ENCODE measurements at places on chromosomes 5 and 9.

GRCh38 chr9:124390794-124391658 lies 24.2 kb downstream of the PSMB7 start:
- no peak for DNase-seq

GRCh38 chr9:136541179-136541578 lies 4.7 kb downstream of the NOTCH1 start:
- no peak for DNase-seq

- DNase-seq = peak; percentile 79
Measured at GRCh38 chr5:72847989-72848473, 31.6 kb downstream of the TNPO1 start.

DNA sequence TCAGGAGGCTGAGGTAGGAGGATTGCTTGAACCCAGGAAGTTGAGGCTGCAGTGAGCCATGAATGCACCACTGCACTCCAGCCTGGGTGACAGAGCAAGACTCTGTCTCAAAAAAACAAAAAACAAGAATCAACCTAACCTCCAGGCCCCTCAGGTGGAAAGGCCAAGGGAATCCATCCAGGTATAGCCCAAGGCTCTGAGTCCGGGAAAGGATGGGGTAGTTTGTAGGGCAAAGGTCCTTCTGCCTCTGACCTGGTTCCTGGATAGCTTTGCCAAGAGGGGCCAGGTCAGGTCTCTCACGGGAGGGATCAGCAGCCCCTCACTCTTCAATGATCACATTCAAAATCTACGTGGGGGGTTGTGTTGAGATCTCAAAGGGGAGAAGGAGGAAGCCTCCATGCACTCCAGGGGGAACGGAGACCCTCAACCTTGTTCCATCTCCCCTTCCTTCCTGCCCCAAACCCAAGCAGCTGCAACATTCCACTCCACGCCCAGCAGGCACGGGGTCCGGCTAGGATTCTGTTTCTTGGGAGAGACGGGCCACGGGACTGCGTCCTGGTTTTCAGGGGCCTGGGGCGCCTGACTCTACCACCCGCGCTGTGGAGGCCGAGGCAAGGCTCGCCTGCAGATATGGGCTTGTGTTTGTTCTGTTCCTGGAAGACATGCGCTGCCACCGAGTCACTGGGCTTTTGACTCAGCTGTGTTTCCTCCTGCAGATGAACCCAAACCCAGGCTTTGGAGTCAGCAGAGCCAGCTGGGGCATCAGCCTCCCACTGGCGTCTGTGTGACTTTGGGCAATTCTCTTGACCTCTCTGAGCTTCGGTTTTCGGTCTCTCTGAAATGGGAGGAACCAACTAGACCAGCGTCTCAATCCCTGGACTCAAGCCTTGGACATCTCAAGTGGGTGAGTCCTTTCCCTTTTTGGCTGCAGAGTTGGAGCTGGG lies 35.5 kb downstream of the PLPP7 start:
- DNase-seq = no peak

DNA sequence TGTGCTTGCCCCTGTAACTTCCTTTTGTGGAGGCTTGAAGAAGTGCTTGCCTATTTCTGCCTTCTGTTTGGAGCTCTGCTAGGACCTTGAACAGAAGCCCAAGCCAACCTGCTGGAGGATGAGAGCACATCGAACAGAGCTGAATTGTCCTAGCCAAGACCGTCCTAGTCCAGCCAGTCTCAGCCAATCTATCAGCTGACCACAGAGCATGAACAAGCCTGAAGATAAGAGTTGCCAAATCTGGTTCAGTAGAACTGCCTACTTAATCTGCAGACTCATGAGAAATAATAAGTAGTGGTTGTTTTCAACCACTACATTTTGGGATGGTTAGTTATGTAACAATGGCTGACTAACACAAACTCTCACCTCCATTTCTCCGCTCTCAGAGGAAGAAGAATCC lies 4.4 kb upstream of the SNX2 start:
- DNase-seq = no peak

DNA sequence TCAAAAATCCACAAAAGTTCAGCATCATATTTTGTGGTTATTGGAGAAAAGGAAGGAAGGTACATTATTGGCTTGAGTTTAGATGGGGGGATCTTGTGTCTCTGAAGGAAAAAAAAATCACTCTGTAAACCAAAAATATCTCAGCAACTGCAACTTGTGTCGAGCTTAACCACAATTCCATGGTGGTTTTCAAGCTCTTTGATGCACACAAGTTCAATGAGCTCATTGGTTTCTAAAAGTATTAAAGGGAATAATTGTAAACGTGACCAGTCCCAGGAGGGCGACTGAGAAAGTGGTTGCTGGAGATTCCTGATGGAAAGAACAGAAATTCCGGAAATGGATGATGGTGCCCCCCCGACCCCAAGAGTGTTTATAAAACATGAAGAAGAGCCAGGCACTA lies 173.8 kb downstream of the PSAT1 start:
- no peak for DNase-seq

GRCh38 chr5:102581011-102581410 lies 82.2 kb upstream of the SLCO6A1 start:
- no peak for DNase-seq

GRCh38 chr9:3868012-3868411 lies 342.2 kb upstream of the RFX3 start:
- no peak for DNase-seq

GRCh38 chr5:93297116-93297515 lies 283.9 kb downstream of the NR2F1-AS1 start:
- DNase-seq = no peak

DNA sequence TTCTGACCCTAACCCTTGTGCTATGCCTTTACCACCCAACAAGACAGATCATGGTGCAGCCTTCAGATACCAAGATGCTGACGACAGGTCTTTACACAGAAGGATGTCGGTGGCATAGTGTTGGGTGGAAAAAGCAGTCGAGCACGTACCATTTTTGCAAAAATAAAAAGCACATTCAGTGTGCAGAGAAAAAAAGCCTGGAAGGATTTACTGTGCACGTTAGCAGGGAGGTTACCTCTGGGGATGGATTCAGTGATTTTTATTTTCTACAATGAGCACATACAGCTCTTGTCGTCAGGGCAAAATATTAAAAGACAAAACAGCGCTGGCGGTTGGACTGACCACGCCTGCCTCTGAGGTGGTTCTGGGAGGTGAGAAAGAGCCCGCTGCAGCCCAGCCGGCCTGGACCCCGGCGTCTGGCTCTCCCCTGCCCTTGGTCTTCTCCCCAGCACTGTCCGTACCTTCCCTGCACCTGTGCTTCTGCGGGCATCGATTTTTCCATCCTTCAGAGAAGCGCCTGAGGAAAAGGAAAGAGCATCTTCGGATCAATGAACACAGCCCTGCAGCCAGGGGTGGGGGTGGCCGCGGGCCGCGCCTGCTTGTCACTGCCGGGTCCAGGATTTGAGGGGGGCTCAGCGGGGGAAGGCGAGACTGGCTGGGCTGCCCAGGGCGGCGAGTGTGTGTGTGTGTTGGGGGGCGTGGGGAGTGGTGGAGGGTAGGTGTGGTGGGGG lies 200.0 kb upstream of the IER5L start:
- no peak for DNase-seq

DNA sequence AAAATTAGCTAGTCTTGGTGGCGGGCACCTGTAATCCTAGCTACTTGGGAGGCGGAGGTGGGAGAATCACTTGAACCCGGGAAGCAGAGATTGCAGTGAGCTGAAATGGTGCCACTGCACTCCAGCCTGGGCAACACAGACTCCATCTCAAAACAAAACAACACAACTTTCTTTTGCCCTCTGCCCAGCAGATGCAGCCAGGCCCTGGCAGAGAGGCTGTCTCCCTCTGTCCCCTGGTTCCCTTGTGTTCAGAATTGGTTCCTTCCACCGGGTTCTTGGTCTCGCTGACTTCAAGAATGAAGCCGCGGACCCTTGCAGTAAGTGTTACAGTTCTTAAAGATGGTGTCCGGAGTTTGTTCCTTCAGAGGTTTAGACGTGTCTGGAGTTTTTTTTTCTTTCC lies 30.2 kb upstream of the CEP72 start:
- DNase-seq = no peak

- no peak for DNase-seq
Measured at GRCh38 chr5:16933337-16933736, 2.8 kb downstream of the MYO10 start.

- DNase-seq = peak; percentile 46
Measured at GRCh38 chr9:95167998-95168397, 149.5 kb downstream of the FANCC start.

DNA sequence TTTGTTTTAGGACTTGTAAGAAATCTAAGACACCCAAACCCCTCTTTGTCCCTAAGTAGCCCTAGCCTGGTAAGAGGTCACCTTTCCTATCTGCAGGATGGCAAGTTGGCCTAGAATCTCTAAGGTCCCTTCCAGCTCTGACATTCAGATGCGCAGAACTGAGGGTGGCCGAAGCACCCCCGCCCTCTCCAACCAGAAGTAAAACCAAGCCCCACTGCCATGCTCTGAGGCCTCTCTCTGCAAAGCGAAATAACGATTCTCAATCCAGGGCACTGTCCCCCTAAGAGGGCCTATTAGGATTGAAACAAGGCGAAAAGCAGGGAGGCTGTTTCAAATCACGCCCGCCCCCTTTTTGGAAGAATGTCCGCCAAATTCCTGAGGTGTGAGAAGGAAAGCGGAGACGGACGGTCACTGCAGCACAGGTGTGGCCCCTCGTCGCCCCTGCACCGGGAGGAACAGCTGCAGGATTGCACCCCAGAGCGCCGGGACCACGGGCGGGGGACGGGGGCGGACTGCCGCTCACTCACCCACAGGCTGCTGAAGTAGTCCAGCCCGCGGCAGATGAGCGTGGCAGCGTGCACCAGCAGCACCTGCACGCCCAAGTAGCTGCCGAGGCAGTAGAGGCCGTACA lies 824 bp downstream of the TMEM245 start:
- no peak for DNase-seq

- DNase-seq = no peak
Measured at GRCh38 chr9:68437785-68438184, 81.4 kb downstream of the PGM5 start.

DNA sequence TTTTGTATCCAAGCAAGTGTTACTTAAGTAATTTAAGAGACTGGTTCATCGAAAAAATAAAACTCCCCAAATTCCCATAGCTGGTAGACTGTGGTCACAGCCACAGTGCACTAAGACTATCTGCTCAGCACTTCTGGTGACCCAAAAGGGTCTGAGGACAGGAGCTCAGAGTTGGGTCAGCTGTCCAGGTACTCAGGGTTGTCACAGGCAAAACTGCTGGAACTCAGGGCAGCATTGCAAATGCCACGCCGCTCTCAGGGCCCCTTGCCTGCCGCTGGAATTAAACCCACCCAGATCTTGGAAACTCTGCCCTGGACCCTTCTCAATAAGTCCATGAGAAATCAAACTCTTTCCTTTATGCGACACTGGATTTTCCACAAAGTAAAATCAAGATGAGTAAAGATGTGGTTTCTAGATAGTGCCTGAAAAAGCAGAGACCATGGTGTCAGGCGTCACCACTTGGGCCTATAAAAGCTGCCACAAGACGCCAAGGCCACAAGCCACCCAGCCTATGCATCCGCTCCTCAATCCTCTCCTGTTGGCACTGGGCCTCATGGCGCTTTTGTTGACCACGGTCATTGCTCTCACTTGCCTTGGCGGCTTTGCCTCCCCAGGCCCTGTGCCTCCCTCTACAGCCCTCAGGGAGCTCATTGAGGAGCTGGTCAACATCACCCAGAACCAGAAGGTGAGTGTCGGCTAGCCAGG lies at the start of gene IL13:
TSS of gene IL13 (plus strand) at position 498 of the 705 bp plus-strand sequence. CDS start at position 512, 14 bp downstream.
- DNase-seq = no peak

DNA sequence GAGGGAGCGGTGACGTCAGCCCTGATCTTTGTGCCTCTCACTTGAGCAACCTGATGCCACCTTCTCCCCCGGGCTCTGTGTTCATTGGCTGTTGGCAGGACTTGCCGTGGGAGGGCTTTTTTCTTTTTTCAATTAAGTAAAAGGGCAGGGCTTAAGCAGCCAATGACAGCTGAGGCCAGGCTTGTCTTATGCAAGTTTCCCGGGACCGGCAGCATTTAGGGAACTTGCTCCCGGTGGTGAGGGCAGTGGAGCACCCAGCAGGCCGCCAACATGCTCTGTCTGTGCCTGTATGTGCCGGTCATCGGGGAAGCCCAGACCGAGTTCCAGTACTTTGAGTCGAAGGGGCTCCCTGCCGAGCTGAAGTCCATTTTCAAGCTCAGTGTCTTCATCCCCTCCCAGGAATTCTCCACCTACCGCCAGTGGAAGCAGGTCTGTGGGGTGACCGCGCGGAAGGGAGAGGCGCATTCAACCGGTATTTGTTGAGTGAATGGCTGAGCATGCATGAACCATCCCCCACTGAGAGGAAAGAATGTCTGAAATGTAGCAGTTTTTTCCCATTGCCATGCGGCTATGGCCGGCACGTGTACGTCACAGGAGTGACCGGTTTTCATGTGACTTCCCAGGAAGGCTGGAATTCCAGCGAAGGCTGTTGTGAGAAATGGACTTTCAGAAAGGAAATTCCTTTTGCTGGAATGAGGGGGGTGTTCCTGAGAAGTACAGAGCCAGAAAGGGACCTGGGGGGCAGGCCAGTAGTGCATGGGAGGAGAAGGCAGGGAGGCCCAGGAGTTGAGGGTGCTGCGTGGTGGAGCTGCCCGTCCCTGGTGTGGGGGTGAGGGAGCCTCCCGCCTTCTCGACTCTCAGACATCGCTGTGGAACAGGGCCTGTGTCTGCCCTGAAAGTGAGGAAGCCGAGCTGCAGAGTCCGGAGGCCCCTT lies 29.0 kb downstream of the PTGES2 start:
- peak; percentile 46 for DNase-seq

DNA sequence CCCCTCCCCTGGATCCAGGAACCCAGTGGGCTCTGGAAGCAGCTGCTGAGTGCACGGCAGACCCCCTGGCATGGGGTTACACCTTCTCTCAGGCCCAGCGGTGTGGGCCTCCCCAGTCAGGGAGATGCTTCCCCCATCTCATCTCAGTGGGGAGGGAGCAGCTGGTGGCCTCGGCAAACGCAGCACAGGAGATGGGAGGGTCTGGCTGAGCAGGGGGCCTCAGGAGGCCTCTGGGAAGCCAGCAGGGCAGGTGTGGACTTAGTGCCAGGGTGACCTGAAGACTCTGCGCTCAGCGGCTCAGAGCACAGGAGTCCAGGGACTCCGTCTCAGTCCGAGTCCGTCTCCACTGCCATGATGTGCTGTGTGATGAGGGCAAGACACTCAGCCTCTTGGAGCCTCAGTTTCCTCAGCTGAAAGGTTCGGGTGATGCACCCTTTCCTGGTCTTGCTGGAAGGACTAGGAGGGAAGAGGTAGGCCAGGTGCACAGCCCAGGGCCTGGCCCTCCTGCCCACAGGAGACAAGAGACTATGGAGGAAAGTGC lies 100.6 kb downstream of the GTF3C4 start:
- no peak for DNase-seq

DNA sequence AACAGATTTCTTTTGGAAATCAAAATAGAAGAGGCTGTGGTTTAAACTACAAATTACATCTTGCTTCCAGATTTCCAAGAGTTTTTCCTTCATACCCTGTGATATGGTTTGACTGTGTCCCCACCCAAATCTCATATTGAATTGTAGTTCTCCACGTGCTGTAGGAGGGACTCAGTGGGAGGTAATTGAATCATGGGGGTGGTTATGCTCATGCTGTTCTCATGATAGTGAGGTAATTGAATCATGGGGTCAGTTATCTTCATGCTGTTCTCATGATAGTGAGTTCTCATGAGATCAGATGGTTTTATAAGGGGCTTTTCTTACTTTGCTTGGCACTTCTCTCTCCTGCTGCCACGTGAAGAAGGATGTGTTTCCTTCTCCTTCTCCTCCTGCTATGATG lies 687.0 kb upstream of the ZNF608 start:
- DNase-seq = no peak

- DNase-seq = no peak
Measured at GRCh38 chr5:78090002-78090401, 204.5 kb downstream of the AP3B1 start.

All from CD4-positive, alpha-beta T cell treated with Interleukin-6 at 100 ng/mL for 8 hours (primary cell).